ENCODE measurements at places on chromosomes 12 and 14.

- no peak for DNase-seq
Measured at GRCh38 chr12:79127271-79127751, 262.7 kb downstream of the SYT1 start.

GRCh38 chr12:132089407-132089910 lies 54.7 kb downstream of the DDX51 start:
- DNase-seq: no peak

DNA sequence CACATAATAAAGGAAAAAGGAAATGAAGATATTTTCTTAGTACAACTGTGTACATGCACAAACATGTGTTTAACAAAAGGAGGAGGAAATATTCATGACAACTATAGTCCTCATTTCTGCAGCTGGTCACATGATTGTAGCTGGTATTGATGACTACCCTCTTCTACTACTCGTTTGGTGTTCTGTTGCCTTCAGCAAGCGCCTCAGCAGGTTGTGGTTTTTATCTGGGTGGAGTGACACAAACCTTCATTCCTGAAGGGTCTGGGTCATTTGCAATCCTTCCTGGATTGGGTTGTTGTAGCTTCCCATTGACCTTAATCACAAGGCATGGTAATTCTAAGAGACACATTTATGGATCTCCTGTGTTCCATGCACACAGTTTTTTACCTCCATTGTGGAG lies 1009.9 kb upstream of the USP15 start:
- DNase-seq: no peak

DNA sequence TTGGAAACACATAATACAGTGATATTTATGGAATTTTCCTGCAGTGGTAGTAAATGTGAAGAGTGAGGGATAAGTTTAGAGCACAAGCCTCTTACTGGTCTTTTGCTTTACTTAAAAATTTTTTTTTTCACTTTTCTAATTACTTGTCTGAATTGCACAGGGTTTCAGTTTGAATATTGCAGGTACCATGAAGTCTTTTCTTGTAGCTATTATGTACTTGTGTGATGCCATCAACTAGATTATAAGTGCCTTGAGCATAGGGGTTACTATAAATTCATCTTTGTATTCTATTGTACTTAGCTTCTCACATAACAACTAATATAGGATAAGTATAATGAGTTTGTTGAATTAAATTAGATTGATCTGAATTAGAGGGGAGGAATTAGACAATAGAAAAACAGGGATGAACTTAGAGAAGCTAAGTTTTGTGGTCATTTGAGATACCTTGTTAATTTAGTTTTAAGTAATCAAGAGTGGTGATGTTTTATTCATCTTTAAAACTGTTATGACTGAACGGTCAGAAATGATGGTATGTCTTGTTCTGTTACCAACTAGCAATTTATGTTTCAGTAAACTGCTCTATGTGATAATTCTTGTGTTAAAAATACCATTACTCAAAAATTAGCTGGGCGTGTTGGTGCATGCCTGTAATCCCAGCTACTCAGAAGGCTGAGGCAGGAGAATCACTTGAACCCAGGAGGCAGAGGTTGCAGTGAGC lies 42.1 kb downstream of the CCDC91 start:
- DNase-seq: no peak

DNA sequence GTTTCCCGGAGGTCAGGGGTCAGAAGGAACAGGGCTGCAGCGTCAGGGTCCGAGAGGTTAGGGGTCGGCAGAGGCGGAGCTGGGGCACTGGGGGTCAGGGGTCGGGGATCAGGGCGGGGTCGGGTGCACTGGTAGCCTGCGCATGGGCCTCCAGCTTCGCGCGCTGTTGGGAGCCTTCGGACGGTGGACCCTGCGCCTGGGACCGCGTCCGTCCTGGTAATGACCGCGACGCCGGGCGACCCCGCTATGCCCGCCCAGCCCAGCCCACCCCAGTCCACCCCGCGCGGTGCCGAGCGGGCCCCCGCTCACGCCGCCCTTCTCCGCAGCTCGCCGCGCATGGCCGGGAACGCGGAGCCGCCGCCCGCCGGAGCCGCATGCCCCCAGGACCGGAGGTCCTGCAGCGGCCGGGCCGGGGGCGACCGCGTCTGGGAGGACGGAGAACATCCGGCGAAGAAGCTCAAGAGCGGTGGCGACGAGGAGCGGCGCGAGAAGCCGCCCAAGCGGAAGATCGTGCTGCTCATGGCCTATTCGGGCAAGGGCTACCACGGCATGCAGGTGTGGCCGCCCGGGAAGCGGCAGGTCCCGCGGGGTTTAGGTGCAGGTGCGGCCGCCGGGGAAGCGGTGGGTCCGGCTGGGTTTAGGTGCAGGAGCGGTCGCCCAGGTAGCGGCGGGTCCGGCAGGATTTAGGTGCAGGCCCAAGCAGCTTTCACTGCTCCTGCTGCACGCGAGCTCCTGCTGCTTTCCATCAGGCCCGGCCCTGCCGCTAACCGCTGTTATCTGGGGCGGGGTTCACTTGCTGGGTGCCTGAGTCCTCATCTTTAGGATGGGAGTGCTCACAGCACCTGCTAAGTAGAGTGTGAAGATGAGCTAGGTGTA lies 743 bp downstream of the PUS1 start:
- no peak for DNase-seq

- no peak for DNase-seq
Measured at GRCh38 chr12:49612210-49612609, 6.8 kb upstream of the FAM186B start.

- no peak for DNase-seq
Measured at GRCh38 chr12:49033611-49034285, 15.2 kb upstream of the PRKAG1 start.

GRCh38 chr12:132246997-132247717 lies 82.2 kb downstream of the GALNT9 start:
- no peak for DNase-seq

GRCh38 chr14:99961826-99962518 lies 103.2 kb upstream of the EVL start:
- no peak for DNase-seq

GRCh38 chr12:107406932-107407331 lies 278.7 kb upstream of the PWP1 start:
- no peak for DNase-seq
